Hindlimb muscle (tissue), 1 donor: ENCODE measurements at places on chromosomes 4 and X.

DNA sequence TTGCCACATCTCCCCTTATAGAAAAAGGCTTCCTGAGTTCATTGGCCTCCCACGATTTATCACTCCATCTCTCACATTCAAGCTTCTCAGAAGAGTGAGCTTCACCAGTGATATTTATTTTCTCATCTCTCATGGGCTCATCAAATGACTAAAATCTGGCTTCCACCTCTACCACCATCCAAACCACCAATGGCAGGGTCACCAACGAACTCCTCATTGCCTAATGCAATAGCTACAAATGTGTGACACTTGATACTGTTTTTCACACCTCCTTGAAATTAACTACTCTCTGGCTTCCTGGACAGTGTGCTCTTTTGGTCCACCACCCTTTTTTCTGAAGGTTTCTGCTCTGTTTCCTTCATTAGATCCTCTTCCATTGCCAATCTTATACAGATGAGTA lies 129.0 kb downstream of the SH2D1A start:
- no peak for DNase-seq

DNA sequence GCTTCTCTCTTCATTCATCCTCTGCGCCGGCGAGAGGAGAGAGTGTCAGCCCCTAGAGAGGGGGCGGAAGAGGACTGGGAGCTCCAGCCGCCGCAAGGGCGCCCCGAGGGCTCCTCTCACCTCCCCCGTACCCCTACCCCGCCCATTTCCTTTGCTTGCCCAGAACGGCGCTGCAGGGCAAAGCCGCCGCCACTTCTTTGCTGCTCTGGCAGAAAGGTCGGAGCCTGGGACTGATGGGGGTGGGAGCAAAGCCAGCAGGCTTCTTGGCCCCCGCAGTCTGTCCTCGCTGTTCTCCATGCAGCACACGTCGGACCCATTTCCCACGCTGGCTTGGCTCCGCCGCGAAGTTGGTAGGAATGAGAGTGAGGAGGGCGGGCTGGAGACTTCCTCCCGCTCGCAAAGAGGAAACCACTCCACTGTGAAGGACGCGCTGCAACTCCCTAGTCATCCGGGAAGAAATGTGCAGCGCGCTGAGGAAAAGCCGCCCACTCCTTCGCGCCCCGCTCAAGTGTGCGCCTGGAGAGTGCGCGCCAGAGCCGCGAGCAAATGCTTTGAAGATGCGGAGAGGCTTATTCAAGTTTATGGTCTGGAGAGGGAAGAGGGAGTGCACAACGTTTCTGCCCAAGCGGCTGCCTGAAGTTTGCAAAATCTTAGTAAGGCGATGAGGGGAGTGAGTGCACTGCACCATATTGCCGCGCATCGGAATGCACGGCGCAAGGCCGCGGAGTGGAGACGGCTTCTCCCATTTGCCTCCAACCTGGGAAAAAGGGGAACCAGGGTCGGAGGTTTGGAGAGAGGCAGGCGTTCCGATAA lies 2.8 kb upstream of the PCDH7 start:
- DNase-seq = peak; percentile 71

GRCh38 chr4:140704964-140705363 lies 51.2 kb downstream of the TBC1D9 start:
- DNase-seq = no peak

GRCh38 chr4:2783790-2784189 lies 9.1 kb upstream of the SH3BP2 start:
- no peak for DNase-seq

DNA sequence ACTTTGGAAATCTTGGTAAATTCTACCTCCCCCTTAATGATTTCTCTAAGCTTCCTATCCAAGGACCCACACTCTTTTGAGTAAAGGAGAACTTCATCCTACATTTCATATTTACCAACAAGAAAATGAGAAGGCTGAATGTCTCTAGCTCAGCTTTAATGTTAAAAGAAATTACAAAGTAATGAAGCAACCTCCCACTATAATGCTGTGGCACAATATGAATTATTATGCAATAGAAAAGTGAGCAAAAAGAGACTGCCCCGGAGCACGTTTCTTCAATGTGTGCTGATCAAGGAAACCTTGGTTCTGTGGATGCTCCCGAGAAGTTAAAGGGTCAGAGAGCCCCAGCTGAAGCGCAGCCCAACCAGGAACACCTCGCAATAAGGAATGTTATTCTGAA lies 9.1 kb upstream of the TBC1D1 start:
- DNase-seq = no peak

DNA sequence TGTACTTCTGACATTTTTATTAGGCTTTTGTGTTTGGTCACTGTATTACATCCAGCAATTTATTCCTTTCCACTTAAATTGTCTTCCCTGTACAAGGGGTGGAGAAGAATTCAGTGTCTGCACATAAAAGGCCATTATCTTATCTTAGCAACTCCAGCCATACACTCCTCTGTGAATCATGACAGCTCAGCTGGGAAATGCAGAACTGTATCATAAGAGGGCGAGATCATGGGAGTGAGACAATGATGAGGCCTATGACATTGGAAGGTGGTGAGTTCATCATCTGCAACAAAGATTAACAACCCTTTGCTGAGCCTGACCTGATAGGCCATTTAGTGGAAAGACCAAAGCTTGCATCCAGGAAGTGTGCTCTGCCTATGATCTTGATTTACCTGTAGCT lies 33.3 kb downstream of the SLIT2 start:
- DNase-seq = no peak

DNA sequence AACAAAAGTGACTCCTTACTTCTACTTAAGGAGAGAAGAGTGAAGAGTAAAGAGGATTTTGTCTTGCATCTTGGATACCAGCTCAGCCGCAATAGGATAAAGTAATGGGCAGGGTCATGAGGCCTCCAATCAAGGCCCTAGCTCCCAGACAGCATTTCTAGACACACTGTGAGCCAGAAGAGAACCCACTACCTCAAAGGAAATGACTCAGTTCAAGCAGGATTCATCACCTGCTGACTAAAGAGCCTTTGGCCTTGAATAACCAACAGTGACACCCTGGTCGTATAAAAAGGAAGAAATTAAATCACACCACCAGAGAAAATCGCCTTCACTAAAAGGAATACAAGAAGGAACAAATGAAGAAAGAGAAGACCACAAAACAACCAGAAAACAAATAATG lies 416.1 kb downstream of the PCDH18 start:
- DNase-seq = no peak

DNA sequence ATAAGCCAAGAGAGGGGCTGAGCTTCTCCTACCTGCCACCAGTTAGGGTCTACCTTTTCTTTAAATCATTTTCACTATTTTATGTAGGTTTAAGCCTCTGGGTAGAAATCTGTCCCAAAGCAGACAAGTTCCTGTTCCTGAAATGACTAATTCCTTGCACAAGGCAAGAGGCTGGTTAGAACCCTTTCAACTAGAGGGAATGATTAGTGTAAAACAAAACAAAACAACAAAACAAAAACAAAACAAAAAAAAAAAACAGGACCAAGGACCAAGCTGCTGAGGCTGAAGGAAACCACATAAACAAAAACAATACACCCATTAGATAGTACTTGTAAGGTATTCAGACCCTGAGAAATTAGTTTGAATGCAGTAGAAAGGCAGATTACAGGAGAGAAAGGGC lies 62.7 kb downstream of the MAML3 start:
- no peak for DNase-seq

GRCh38 chr4:123893011-123893981 lies 496.7 kb downstream of the SPRY1 start:
- DNase-seq = peak; percentile 77

DNA sequence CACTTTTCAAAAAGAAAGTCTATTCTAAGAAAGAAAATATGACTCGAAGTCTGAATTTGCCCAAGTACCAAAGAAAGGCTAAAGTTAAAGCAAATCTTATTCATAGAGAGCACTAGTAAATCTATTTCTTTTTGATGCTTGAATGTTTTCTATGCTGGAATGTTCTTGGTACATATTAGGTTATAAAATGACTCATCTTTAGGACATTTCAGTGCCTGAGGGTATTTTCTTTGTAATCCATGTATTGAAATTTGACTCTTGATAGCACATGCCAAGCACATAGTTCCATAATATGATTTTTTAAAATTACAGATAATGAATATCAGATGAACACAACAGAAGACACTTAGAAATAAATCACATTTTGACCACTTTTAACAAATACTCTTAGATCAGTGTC lies 232.8 kb downstream of the TRIML1 start:
- no peak for DNase-seq

- DNase-seq = no peak
These were observed 55.8 kb upstream of the NSUN7 start for GRCh38 chr4:40693946-40694345.

- DNase-seq = no peak
These were observed 6.1 kb upstream of the SEC24D start for GRCh38 chr4:118842055-118842454.

DNA sequence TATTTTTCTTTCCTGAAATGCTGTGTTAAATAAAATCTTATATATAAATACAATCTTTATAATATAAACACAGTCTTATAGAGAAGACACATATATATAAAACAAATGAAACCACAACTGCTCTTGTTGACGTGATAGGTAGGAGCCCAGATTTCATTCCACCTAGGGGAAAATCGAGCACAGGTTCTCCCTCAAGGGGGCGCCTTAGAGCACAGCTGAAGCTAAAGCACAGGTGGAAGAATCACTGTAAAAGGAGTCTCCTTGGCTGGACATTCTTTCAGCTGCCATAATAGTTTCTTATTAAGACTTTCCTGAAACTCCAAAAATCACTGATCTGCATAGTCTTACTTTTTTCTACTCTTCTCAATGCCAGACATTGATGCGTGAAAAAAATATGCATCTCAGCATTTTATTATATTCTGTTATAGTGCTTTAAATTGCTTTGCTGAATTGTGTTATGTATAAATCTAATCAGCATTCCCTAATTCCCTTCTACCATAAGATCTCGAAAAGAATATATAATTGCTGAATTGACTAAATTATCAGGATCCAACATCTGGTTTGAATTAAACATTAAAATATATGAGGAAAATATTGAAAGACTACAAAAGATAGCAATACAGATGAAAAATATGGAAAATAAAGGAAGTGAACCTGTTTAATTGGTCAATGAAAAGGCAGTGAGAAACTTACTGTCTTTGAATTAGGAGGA lies 25.5 kb upstream of the RXFP1 start:
- no peak for DNase-seq

GRCh38 chrX:56343219-56343618 lies 111.1 kb downstream of the KLF8 start:
- DNase-seq = no peak

GRCh38 chr4:181427076-181427475 lies 816.1 kb upstream of the TENM3 start:
- no peak for DNase-seq

DNA sequence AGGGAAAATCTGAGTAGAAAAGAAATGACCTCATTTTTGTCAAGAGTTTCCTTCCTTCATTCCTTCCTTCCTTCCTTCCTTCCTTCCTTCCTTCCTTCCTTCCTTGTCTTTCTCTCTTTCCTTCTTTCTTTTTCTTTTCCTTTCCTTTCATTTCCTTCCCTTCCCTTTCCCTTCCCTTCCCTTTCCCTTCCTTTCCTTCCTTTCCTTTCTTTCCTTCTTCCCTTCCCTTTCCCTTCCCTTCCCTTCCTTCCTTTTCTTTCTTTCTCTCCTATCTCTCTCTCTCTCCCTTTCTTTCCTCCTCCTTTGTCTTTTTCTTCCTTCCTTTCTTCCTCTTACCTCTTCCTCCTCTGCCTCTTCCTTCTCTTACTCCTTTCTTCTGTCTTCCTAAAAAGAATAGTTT lies 347.6 kb downstream of the FAM47A start:
- DNase-seq = no peak

GRCh38 chr4:128639541-128640270 lies 169.8 kb upstream of the JADE1 start:
- DNase-seq = no peak

DNA sequence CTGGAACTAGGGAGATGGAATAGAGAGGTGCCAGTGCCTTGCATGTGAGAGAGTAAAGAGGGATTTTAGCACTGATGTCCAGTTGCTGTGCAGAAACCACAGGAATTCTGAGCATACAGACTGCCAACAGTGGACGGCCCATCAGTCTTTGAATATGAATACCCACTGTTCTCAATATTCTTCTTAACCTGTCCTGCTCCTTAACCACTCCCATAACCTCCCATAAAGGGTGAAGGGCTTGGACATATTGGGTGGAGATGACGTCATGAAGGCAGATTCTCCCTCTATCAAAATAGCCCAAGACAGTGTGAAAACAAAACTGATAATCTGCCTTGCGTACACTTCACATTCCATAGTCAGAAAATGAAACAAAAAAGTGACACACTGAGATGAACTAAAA lies 1313.7 kb upstream of the PABPC4L start:
- no peak for DNase-seq

GRCh38 chrX:136607236-136607635 lies 40.7 kb upstream of the CD40LG start:
- no peak for DNase-seq

GRCh38 chr4:147286846-147287587 lies 193.9 kb upstream of the EDNRA start:
- no peak for DNase-seq

DNA sequence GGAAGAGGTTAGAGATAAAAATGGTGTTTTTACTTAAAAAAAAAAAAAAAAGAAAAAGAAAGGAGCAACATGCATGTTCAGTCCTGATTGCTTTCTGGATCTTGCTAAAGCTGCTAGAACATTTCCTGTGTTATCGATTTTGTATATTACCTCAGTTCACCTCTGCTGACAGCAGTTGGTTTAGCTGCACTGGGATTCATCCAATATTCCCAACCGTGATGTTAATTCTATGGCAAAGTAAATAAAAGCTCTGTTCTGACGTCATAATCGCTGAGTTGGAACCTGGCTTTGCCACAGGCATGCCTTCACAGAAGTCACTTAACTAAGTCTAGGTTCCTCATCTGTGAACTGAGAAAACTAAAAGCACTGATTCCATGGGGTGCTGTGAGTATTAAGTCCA lies 90.7 kb upstream of the SORBS2 start:
- DNase-seq = no peak

DNA sequence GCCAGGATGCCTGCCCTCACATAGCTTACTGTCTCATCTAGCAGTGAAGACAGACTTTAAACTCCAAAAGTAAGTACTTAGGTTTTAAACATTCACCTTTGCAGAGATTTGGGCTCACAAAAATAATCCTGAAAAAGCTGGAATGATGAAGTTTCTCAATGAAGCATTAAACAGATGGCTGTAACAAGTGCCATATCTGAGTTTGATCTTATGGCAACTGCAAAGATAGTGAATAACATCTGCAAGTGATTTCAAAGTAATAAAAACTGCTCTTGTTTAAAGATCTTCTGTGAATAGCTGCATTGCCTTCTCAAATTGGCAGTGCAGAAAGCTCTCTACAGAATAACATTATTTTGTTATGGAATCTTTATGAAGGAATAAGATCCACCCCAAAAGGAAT lies 271.2 kb upstream of the SMIM31 start:
- peak; percentile 6 for DNase-seq

- DNase-seq = no peak
These were observed 13.8 kb downstream of the NELFA start for GRCh38 chr4:1994938-1995337.
